Thoracic aorta (tissue), 2 donors: ENCODE measurements at places on chromosomes 5 and 9.

- peaks cover 65% of the 10 kb centered on the region for H3K36me3 ChIP-seq
- H3K4me1 ChIP-seq = no peaks in the 10 kb centered on the region
- no peak overlapping the region for H3K27ac ChIP-seq
- H3K4me3 ChIP-seq = no peak overlapping the region
- no peaks in the 10 kb centered on the region for H3K27me3 ChIP-seq
- DNase-seq = no peak
Observed at GRCh38 chr5:14364096-14364495, 217.5 kb upstream of the OTULINL start.

GRCh38 chr5:130198927-130199326, 294.7 kb downstream of the CHSY3 start:
- no peaks in the 10 kb centered on the region for H3K36me3 ChIP-seq
- no peak overlapping the region for H3K27ac ChIP-seq
- H3K4me3 ChIP-seq = no peak overlapping the region

DNA sequence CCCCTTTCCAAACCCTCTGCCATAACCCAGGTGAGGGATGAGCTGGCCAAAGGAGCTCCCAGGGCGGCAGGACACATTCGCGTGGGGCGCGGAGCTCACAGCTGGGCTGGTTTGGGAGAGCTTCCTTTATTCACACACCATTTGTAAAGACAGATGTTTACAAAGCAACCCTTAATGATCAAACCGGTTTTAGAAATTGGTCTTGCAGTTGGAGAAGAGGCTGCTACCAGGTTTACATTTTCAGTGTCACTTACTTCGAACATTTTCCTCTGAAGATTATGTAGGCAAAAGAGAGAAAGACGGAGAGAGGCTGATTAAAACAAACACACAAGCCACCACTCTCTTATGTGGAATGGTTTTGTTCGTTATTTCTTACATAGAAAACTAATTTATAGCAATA, 648.7 kb downstream of the IRX1 start:
- H3K4me1 ChIP-seq = no peaks in the 10 kb centered on the region
- no peaks in the 10 kb centered on the region for H3K36me3 ChIP-seq
- H3K27ac ChIP-seq = no peak overlapping the region
- H3K4me3 ChIP-seq = no peak overlapping the region

- H3K36me3 ChIP-seq = peaks cover 10% of the 10 kb centered on the region
- DNase-seq = no peak
- no peak overlapping the region for H3K27ac ChIP-seq
- H3K4me3 ChIP-seq = no peak overlapping the region
Observed at GRCh38 chr9:123756484-123757106, 173.3 kb downstream of the DENND1A start.

- H3K27me3 ChIP-seq = no peaks in the 10 kb centered on the region
- H3K4me1 ChIP-seq = no peaks in the 10 kb centered on the region
- no peak overlapping the region for H3K27ac ChIP-seq
- no peaks in the 10 kb centered on the region for H3K36me3 ChIP-seq
- no peak overlapping the region for H3K4me3 ChIP-seq
Observed at GRCh38 chr9:108224716-108225115, 631.1 kb downstream of the ACTL7B start.

DNA sequence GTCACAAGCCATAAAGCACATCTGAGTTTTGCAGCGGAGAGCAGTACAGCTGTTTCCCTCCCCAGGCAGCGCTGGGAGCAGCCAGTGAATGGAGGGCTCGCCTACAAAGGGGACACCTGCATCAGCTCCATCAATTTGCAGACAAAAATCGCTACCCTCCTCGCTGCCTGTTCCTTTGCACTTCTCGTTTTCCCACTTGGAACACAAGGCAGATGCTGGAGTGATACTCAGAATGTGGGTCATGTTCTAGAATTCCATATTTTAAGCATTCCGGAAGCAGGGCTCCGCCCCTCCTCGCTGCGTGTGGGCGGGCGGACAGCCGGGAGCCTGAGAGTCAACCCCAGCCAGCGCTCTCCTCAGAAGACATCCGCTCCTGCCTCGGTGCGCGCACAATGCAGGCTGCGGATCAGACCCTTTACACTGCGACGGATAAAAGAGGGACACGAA, 92.1 kb downstream of the LMNB1 start:
- H3K27ac ChIP-seq = no peak overlapping the region
- no peaks in the 10 kb centered on the region for H3K4me1 ChIP-seq
- no peaks in the 10 kb centered on the region for H3K27me3 ChIP-seq
- no peak for DNase-seq
- H3K4me3 ChIP-seq = peak overlapping the region; percentile 27

DNA sequence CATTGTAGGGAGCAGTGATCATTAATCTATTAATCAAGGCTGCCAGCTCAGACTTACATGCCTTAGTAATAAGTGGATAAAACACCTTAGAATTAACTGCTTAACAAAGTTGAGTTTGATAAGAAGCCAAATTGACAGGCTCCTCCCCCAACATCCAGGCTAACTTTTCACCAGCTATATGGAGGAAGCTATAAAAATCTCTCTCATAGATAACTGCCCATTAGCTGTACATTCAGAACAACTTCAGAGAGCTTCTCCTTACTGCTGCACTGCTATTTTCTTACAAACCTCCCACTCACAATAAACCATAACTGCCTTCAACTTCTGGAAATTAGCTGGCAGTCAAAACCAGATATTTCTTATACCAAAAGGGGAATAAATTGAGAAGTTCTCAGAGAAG, 364.1 kb downstream of the PRELID2 start:
- H3K36me3 ChIP-seq = no peaks in the 10 kb centered on the region
- no peak for DNase-seq
- H3K4me1 ChIP-seq = peaks cover 25% of the 10 kb centered on the region
- H3K4me3 ChIP-seq = no peak overlapping the region
- no peak overlapping the region for H3K27ac ChIP-seq
